ENCODE measurements at places on chromosomes 11 and 22.

GRCh38 chr11:34605481-34606325, 15.2 kb upstream of the EHF start:
- no peak for DNase-seq

DNA sequence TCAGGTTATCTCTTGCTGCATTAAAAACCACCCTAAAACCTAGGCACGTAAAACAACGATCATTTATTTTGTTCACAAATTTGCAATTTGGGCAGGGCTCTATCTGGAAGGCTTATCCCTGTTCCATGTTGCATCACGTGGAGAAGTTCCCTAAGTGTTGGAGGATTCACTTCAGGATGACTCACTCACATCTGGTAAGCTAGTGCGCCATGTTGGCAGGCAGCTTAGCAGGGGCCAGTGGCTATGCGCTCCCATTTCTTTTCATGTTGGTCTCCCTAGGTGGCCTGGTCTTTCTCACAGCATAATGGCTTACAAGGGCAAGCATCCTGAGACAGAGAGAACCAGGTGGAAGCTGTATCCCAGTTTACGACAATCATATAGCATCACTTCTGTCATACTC, 226.8 kb downstream of the BLID start:
- DNase-seq: no peak

DNA sequence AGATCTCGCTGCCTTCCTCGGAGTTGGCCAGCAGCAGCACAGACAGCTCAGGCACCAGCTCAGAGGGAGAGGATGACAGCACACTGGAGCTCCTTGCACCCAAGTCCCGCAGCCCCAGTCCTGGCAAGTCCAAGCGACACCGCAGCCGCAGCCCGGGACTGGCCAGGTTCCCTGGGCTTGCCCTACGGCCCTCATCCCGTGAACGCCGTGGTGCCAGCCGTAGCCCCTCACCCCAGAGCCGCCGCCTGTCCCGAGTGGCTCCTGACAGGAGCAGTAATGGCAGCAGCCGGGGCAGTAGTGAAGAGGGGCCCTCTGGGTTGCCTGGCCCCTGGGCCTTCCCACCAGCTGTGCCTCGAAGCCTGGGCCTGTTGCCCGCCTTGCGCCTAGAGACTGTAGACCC, 6.4 kb downstream of the PLA2G3 start:
- DNase-seq: no peak

DNA sequence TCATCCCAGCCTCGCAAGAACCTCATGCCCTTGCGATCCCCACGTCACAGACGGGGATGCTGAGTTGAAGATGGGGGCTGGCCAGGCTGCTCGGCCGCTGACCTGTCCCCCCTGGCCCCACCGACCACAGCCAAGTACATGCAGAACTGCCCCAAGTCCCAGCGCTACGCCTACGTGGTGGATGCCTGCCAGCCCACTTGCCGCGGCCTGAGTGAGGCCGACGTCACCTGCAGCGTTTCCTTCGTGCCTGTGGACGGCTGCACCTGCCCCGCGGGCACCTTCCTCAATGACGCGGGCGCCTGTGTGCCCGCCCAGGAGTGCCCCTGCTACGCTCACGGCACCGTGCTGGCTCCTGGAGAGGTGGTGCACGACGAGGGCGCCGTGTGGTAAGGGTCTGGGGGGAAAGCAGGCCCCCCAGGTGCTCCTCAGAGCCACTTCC, 10.0 kb downstream of the MUC5B start:
- DNase-seq: no peak

GRCh38 chr11:35047179-35047578, 91.8 kb upstream of the CD44 start:
- no peak for DNase-seq

GRCh38 chr22:32693102-32693501, 108.4 kb upstream of the TIMP3 start:
- no peak for DNase-seq

- DNase-seq: no peak
These were observed 7.0 kb downstream of the OVOL1 start for GRCh38 chr11:65793625-65794400.

GRCh38 chr11:60378354-60378753, at the start of gene MS4A7:
TSS of gene MS4A7 (plus strand) at chr11:60378532. CDS start at chr11:60383142, 4,610 bp downstream.
- no peak for DNase-seq

DNA sequence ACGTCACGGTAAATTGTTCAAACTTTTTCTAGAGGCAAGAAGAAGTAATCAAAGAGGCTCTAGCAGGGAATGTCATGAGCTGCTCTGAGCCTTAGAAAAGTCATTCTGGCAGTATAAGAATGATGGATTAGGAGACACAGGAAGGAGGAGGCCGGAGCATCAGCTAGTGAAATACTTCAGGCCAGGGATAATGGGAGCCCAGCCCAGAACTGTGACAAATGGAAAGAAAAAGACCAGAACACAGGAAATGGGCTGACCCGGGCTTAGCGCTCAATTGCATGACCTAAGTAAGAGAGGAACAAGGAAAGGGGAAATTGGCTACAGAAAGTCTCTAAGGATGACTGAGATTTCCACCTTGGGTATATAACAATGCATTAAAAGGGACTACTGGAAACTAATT, 108.6 kb downstream of the LARGE1 start:
- DNase-seq: no peak

DNA sequence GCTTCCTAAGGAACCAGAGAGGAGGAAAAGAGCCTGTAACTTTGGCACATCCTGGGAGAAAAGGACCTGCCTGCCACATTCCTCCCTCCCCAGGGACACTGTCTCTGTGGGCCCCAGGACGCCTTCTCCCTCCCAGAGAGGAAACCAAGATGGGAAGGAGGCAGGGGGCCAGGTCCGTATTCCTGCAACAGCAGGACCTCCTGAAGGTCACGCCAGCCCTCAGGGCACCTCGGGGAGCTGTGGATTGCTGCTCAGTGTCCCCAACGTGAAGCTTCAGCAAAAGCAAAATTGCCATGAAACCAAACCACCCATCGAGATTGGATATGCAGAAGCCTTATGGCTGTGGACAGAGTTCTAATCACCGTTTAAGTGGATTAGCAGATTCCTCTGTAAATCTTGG, 86.7 kb downstream of the ARHGAP8 start:
- DNase-seq: no peak

- no peak for DNase-seq
These were observed 149.7 kb downstream of the CTTN start for GRCh38 chr11:70547821-70548670.

GRCh38 chr11:92866679-92867282, 102.7 kb upstream of the MTNR1B start:
- DNase-seq: no peak

DNA sequence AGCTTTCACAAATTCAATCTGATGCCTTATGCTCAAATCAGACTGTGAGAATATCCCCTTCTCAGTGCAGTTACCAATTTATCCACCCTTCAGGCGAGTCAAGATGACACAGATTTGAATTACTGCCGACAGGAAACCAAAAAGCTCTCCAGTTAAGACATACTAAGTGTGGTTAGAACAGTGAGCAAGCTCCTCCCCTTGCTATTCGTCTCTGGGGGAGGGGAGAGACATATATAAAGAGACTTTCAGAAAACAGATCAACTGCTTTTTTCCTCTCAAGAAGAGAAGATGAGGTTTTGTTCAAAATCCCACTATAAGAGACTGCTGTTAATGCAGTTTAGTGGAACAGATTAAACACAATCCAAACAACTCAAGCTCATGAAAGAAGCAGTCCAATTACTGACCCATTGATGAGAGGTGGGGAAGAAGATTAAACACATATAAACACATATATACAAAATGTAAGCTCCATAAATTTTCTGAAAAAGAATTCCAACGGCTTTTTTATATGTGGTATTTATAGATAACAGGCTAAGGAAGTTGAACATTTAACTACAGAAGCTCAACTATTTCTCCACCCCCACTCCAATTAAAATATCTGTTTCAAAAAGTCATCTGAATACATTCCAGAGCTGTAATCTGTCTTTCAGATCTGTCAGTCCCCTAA, 102.7 kb downstream of the MRTFA start:
- peak; percentile 48 for DNase-seq

DNA sequence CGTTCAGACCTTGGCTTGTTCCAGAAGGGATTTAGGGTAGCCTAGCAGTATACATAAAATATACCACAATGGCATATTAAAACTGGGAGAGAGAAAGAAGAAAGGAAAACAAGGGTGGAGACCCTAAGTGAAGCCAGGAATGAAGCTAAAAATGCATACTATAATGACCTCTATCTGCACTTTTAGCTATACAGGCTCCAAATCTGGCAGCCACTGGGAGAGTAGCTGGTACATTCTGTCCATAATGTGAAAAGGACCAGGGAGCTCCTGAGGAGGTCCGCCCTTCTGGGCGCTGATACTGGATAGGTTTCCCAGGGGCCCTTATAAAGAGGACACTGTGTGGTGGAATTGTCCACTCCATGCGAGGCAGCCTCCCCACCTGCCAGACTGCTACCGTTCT, 42.8 kb downstream of the PRDM11 start:
- no peak for DNase-seq

GRCh38 chr11:33649944-33650343, 50.7 kb downstream of the C11orf91 start:
- no peak for DNase-seq

GRCh38 chr11:94521684-94522083, 9.4 kb downstream of the C11orf97 start:
- no peak for DNase-seq

DNA sequence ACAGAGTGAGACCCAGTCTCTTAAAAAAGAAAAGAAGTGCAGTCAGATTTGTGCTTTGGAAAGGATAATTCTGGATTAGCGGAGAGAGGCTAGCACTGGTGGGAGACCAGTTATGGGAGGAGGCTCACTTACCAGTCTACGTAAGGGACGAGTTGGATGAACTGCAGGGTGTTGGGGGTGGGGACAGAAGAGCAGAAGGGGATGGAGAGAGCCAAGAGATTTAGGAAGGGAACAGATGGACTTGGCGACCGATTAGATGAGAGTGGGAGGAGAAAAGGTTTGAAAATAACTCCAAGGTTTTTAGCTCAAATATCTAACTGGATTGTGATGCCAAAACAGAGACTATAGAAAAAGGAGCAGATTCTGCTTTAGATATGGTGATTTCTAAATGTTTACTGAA, 81.4 kb downstream of the SFI1 start:
- no peak for DNase-seq

- no peak for DNase-seq
These were observed 34.0 kb downstream of the UQCR10 start for GRCh38 chr22:29801153-29801552.

DNA sequence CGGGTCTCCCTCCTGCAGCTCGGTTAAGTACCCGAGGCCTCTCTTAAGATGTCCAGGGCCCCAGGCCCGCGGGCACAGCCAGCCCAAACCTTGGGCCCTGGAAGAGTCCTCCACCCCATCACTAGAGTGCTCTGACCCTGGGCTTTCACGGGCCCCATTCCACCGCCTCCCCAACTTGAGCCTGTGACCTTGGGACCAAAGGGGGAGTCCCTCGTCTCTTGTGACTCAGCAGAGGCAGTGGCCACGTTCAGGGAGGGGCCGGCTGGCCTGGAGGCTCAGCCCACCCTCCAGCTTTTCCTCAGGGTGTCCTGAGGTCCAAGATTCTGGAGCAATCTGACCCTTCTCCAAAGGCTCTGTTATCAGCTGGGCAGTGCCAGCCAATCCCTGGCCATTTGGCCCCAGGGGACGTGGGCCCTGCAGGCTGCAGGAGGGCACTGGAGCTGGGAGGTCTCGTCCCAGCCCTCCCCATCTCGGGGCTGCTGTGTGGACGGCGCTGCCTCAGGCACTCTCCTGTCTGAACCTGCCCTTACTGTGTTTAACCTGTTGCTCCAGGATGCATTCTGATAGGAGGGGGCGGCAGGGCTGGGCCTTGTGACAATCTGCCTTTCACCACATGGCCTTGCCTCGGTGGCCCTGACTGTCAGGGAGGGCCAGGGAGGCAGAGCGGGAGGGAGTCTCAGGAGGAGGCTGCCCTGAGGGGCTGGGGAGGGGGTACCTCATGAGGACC, 25.0 kb downstream of the FADS3 start:
- no peak for DNase-seq

DNA sequence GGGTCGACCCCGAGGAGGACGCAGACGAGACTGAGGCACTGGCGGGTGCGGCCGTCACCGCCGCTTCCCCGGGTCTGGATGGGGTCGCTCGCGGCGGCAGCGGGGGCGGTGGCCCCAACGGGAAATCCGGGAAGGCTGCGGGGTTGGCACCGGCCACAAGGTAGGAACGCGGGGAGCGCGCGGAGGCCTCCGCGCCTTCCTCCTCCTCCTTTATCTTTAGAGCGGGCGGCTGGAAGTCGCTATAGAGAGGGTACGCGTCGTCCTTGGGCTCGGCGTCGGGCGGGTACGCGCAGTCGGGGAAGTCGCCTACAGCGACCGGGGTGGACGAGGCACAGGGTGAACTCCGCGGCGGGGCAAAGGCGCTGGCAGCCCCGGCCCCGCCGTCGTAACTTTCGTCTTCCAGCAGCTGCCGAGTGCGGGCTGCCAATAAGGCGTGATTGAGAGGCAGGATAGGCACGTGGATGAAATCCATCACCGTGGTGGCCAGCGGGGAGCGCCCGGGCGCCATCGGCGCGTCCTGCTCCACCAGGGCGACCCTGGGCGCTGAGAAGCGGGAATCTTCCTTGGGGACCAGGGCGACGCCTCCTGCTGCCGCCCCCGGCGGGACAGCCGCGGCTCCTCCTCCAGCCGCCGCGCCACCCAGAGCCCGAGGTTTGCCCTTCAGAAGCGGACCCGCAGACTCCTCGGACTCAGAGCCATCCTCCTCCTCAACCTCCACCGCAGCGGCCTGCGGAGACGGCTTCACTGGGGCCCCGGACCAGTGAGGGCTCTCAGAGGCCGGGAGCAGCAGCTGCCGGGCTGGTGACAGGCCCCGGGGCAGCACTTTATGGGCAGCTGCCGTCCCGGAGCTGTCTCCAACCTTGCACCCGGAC, 1.7 kb downstream of the PGR start:
- DNase-seq: no peak

DNA sequence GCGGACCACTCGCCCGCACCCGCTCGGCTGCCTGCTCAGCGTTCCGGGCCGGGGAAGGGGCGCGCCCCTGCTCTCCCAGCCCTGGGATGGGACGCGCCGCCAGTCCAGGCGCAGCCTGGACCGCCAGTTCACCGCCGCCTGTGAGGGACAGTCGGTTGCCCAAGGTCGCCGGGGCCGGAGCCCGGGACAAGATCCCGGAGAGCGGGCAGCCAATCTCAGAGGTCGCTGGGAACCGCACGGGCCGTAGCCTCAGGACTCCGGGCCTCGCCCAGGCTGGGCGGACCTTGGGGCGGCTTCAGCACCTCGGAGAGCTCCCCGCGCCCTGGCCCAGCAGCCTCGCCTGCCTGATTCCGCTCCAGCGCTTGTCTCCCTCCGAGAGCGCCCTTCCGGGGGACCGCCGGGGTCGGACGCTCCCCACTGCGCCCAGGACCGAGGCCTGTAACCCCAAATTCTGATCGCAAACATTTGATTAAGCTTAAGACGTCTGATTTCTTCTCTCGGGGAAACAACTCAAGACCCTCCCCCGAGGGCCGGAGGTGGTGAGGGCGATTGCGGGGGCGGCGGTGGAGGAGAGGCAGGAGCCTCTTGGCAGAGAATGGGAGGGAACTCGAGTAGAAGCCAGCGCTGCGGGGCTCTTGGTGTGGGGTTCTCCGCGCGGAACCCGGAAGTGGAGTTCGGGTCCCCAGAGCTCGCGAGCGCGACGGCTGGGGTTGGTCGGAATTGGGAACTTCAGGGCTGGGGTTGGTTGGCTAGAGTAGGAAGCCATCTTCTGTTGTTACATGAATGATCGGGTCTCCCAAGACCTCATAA, 1.1 kb upstream of the CHRM4 start:
- peak; percentile 86 for DNase-seq

- DNase-seq: peak; percentile 58
These were observed 20.8 kb downstream of the ADA2 start for GRCh38 chr22:17198170-17199002.

All from renal pelvis (tissue), 12 donors.